SK-N-SH (cell line): ENCODE measurements at places on chromosomes 5 and 9. TPM values are rescaled to one million over a fixed set of nuclear protein-coding genes. Genes with fewer than 3 reads are reported as not detected.
A peak's percentile ranks its signal among the peaks of the same experiment; 100 is the strongest.

DNA sequence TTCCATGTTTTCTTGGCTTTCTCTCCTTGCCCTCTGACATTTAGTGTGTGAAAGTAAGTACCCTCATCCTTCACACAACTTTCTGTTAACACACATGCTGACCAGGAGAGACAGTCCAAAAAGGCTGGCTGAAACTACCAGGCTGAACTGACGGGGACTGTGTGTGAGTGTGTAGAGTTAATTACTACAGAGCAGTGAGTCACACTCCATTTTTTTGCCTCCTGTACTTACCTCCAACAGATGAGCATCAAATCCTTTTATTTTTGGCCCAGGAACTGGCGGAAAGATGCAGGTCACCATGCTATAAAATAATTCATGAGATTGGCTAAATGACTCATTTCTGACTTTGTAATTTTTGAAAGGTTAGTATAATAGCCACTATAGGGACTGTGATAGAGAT is 20.2 kb upstream of the AGXT2 start:
- DNase-seq: no peak

- DNase-seq: peak; percentile 88
These were observed 84.7 kb downstream of the HSD17B3 start for GRCh38 chr9:96217294-96217707.

DNA sequence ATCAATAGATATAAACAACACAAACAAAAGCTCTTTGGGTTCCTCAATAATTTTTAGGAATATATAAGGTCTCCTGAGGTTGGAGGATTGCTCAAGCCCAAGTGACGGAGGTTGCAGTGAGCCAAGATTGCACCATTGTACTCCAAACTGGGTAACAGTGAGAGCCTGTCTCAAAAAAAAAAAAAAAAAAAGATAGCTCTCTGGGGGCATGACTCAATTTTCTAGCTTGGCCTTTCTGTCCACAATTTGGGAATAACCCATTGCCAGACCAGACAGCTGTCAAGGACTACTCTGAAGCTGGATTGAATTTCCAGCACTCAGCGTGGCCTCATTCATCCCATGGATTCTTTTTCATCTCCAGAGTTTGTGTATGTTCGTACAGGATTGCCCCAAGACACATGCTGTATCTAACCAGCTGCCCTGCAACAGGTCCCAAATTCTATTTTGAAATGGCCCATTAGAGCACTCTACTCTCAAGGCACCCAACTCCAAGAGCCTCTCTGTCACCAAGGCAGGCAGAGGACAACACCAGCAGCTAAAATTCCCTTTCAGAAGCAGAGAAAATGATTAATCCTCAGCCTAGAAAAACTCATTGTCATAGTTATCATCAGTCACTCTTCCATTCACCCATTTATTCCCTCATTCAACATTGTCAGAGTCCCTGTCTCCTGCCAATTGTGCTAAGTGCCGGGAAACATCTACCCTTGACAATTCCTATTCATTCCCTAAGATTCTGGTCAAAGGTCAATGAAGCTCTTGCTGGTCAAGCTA is 8.7 kb downstream of the FAM193B start:
- no peak for DNase-seq

- no peak for DNase-seq
These were observed 73.2 kb upstream of the FAM120A start for GRCh38 chr9:93378276-93378675.

DNA sequence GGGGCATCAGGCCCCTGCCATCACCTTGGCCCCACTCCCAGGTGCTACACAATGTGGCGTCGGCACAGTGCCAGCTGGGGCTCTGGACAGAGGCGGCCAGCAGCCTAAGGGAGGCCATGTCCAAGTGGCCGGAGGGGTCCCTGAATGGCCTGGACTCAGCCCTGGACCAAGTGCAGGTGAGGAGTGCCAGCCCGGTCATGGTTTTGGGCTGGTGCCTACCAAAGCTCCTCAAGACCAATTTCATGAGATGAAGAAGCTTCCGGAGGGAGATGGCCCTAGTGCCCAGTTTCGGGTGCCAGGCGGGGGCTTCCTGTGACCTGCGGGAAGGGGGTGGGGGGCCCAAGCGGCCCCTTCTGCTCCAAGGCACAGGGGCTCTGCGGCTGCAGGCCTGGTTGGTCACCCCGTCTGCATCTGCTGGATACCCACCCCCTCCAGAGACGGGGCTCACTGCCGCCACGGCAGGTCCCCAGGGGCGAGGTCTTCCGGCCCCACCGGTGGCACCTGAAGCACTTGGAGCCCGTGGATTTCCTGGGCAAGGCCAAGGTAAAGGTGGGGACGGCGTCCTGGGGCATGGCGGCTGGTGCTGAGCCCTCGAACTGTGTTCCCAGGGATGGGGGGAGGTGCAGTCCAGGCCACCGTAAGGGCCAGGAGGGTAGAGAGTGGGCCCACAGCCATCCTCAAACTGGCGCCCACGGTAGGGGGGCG is 5.8 kb downstream of the NOXA1 start:
- no peak for DNase-seq

GRCh38 chr9:16031971-16032370 is 479.1 kb downstream of the CCDC171 start:
- DNase-seq: no peak

GRCh38 chr5:141623186-141623585 is 4.4 kb upstream of the DIAPH1 start:
- no peak for DNase-seq

DNA sequence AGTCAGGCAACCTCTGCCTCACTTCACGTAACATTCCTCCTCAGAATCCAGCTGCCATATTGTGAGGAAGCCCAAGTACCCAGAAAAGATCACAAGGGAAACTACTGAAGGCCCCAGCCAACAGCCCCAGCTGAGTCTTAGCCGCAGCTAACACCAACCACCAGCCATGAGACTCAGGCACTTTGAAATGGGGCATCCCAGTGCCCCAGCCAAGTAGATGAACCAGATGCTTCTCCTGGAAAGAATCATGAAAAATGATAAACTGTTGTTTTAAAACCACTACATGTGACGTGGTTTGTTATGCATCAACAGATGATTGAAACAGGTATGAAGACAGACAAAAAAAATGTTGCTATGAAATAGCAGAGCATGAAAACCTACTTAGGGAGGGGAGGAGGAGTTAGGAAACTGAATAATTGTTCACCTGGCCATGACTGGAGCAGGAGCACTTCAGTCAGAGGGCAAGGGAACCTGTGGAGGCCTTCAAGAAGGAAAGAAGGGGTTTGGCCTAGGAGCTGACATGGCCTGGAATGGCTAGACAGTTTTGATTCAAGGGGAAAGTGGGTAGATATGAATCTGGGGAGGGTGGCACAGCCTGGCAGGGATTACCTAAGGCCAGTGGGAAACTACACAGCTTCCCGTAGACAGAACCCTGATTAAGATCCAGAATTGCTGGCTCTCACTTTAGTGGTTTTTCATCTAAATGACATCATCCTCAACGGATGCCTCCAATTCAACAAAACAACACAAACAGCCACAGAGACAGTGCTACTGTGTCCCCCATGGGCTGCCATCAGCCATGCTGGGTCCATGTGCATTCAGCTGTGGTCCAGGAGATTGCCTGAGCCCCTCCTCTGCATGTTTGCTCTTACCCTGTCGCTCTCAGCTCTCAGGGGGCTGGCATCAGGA is 211.6 kb downstream of the SYK start:
- no peak for DNase-seq

- no peak for DNase-seq
These were observed 12.0 kb upstream of the CCL27 start for GRCh38 chr9:34674440-34674839.

GRCh38 chr9:123548741-123549545 is 192.9 kb downstream of the CRB2 start:
- no peak for DNase-seq

DNA sequence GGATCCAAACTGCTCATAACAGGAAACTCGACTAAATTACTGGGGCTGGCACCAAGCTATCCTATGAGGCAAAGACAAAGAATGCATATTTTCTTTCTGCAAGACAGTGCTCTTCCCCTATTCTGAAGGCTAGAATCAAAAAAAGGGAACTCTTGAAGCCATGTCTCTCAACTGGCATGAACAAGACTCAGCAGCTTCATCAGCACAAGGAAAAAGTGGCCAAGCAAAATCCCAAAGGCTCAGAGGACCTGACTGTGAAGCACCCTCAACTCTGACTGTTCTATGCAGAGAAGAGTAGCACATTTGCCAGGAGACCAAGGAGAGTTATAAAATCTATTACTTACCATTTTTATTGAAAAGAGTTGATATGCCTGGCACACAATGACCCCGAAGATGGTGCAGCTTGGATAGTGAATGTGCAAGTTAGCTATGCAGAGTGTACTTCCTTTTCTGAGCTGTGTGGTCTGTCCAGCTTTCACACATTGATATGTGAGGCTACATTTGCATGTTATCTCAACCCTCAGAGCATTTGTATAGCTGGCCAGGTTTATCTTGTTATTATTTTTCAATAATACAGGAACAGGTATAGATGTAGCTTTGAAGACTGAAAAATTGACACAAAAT is 51.0 kb upstream of the FYB1 start:
- no peak for DNase-seq

GRCh38 chr9:134335486-134336220 is 9.4 kb downstream of the RXRA start:
- DNase-seq: no peak

DNA sequence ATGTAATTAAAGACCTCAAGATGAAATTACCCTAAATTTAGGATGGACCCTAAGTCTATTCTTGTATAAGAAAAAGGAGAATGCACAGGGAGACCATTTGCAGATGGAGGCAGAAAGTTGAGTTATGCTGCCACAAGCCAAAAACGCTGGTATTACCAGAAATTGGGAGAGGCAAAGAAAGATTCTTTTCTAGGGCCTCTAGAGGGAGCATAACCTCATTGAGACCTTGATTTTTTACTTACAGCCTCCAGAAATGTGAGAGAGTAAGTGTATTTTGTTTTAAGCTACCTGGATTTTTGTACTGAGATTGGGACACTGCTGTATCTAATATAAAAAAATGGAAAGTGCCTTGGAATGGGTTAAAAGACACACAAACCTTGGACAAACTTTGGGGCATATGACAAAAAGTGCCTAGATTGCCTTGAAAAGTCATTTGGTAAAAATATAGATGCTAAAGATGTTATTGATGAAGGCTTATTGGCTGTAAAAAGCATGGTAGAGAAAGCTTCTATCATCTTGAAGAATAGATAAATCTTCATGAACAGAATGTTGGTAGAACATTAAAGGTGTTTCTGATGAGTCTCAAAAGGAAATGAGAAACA is 174.7 kb upstream of the PRDM9 start:
- DNase-seq: peak; percentile 1

DNA sequence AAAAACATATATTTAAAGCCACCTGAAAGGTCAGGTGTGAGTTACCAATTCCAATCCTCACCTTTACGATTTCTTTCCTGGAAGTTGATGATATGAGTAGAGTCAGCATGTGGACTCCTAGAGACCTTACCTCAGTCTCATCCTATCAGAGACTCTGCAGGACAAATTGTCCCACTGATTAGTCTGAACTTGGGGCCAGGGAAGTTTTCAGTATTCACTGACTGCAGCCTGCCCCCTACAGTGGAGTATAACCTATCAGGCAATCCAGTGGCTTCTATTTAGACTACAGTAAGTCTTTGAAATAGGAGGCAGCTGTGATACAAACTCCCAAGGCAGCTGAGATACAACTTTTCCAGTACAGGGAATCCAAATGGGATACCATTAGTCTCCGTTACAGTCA is 449.4 kb upstream of the CDH10 start:
- no peak for DNase-seq

- no peak for DNase-seq
These were observed 10.9 kb downstream of the POLK start for GRCh38 chr5:75522542-75522941.

DNA sequence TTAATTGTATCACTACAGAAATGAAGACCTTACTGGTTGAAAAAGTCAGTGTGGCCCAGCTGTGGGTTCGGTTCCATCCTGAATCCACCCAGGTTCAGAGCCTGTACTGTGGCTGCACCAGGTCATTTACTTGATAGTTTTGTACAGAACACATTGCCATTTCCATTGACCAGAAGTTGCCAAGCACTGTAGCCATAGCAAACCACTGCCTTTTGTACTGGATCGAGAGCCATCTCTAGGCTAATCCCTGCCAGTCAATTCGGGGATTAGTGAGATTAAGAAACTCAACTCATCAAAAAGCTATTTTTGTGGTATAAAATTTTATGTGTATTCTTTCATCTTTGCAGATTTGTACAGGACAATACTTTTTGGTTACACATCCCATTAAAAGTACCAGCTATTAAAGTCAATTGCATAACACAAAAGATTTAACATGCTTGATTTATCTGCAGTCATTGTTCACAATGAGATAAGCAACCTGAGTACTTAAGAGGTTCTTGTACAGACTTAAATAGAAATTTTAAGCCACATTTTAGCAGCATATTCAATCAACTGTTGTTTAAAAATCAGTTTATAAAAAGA is 108.5 kb upstream of the OTULINL start:
- no peak for DNase-seq

DNA sequence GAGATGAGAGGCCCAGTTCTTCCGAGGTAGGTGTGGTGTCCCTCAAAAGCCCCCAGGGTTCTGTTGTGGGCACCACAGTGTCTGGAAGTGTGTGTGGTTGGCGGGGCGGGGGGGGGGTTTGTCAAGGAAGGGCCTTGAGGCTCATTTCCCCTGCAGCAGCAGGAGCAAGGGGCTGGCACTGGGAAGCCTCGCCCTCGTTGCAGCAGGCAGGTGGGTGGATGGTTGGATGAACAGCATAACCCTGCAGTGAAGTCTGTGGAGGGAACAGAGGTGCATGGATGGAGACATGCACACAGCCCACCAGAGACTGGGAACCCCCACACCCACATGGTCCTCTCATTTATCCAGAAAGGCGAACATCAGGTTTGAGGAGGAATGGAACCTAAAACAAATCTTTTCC is 2.0 kb upstream of the SPATA31E1 start:
- no peak for DNase-seq

GRCh38 chr9:137953683-137954438 is 76.3 kb downstream of the CACNA1B start:
- peak; percentile 13 for DNase-seq

- no peak for DNase-seq
These were observed 40.8 kb upstream of the GABRG2 start for GRCh38 chr5:162026803-162027202.

DNA sequence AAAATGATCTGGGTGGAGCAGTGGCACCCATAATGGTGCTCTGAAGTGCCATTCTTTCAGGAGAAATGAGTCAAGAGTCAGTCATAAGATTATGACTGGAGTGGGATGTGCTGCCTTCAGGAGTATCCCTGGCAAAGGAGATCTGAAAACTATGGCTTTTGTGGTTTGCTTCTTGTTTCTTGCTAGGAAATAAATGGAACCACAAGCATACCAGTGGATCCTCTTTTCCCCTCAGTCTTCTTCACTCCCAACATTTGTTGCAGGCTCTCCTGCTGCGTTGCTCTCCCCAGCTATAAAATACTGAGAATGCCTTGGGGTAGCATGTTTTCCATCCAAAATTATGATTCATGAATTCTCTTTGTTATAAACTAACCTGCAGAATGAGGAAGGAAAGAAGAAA is 199.1 kb downstream of the NNT start:
- DNase-seq: no peak

- DNase-seq: no peak
These were observed 63.8 kb upstream of the RGMB start for GRCh38 chr5:98709681-98710080.

Gene IL4
- polyA plus RNA-seq: not detected in 2 replicates

Gene PLPP7
- 8.6 and 8.8 TPM in 2 replicates for polyA plus RNA-seq

Gene QRFP
- polyA plus RNA-seq: not detected in 2 replicates

Gene RAB3C
- 0.03 and 0.49 TPM in 2 replicates for polyA plus RNA-seq

Gene IRX2
- not detected in 2 replicates for polyA plus RNA-seq

Gene FBN2
- polyA plus RNA-seq: 2.2 and 5.0 TPM in 2 replicates

Gene PHYHD1
- 0.19 TPM in 1 of 2 replicates, not detected in the other for polyA plus RNA-seq

Gene SLC1A1
- 0.23 and 0.34 TPM in 2 replicates for polyA plus RNA-seq

Gene TRPM6
- polyA plus RNA-seq: 0.03 and 0.08 TPM in 2 replicates

Gene PCDHB16
- 2.3 and 2.7 TPM in 2 replicates for polyA plus RNA-seq

Gene BRINP1
- polyA plus RNA-seq: 0.34 and 0.41 TPM in 2 replicates
